Foreskin keratinocyte (primary cell): ENCODE measurements at places on chromosomes 7 and 10. TPM values are rescaled to one million over a fixed set of nuclear protein-coding genes. Genes with fewer than 3 reads are reported as not detected.

CYP2W1 gene
- total RNA-seq: not detected in 2 replicates

OGA gene
- total RNA-seq: 56.9 and 70.1 TPM in 2 replicates

C7orf57 gene
- 0.28 and 0.44 TPM in 2 replicates for total RNA-seq

DNA sequence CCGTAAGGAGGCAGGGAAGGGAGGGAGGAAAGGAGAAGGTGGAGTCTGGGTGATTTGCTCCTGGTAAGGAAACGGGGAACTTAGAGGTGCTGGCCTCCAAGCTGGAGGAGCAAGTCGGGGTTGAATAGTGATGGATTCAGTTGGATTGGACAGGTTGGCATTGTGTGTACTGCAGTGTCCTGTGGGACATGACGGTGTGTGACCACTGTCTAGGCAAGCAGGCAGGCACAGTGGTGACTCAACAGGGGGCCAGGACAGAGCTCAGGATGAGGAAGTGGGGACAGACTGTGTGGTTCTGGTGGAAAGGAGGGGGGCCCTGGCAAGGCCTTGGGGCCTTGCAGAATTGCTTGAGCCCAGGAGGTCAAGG, 48.8 kb downstream of the COL26A1 start:
- no peak for DNase-seq

DNA sequence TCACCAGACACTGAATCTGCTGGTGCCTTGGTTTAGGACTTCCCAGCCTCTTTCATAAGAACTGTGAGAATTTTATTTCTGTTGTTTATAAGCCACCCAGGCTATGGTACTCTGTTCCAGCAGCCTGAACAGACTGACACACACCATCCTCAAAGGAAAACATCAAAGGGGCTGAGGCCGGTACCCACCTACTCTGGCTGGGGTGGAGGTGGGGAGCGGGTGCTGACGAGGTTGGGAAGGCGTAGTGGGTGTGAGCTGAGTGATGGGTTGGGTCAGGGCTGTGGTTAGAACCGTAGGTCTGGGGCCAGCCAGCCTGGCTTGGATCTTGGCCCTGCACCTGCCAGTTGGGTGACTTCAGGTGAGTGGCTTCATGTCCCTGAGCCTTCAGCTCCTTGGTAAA, 136.3 kb downstream of the SH3PXD2A start:
- no peak for DNase-seq

GRCh38 chr7:132558815-132559214, 17.5 kb downstream of the PLXNA4 start:
- DNase-seq: no peak

DNA sequence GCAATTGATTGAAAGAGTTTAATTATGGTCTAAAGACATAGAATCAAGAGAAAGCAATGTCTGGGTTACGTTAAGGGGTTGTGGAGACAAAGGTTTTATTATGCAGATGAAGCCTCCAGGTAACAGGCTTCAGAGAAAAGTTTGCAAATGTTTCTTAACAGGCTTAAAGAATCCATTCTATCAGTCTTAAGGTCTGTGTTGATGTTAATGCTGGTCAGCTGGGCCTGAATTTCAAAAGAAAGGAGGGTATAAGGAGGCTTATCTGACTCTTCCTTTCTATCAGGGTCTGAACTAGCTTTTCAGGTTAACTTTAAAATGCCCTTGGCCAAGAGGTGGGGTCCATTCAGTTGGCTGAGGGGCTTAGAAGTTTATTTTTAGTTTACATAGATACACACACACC, 1004.5 kb upstream of the C7orf33 start:
- DNase-seq: no peak

GRCh38 chr7:151085691-151086620, at the start of gene AGAP3:
Gene AGAP3 (plus strand): TSS chr7:151086475. CDS start chr7:151086742, 267 bp downstream.
- DNase-seq: peak; percentile 41

- no peak for DNase-seq
Measured at GRCh38 chr10:86254081-86254480, 112.5 kb downstream of the GRID1 start.

GRCh38 chr7:34083440-34083839, 178.1 kb downstream of the BMPER start:
- peak; percentile 35 for DNase-seq

DNA sequence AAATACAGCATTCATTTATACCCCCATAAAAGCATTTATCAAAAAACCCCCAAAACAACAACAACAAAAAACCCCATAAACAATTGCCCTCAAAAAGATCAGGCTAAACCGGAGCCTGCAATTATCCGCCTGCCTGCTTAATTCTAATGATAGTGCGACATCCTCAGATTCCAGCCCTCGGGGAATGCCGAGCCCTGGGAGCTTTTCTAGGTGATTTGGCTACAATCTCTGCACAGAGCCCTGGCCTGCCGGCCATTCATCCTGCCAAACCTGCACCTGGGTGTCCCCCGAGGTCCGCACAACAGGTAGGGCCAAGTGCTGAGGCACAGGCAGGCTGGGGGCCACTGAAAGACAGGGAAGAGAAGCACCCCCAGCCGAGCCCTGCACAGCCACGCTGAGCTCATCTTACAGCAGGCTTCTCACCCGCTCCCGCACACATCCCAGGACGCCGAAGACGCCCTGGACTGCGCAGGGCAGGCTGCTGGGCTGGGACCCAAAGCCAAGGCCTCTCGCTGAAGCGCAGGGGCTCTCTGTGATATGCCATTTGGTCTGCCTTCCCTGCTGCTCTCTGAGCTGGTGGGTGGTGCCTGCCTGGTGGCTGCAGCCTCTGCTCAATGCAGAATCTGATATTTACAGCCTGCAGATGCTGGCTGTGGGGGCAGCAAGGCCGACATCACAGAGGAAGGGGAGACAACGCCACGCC, 57.5 kb downstream of the CAMK2B start:
- DNase-seq: no peak

DNA sequence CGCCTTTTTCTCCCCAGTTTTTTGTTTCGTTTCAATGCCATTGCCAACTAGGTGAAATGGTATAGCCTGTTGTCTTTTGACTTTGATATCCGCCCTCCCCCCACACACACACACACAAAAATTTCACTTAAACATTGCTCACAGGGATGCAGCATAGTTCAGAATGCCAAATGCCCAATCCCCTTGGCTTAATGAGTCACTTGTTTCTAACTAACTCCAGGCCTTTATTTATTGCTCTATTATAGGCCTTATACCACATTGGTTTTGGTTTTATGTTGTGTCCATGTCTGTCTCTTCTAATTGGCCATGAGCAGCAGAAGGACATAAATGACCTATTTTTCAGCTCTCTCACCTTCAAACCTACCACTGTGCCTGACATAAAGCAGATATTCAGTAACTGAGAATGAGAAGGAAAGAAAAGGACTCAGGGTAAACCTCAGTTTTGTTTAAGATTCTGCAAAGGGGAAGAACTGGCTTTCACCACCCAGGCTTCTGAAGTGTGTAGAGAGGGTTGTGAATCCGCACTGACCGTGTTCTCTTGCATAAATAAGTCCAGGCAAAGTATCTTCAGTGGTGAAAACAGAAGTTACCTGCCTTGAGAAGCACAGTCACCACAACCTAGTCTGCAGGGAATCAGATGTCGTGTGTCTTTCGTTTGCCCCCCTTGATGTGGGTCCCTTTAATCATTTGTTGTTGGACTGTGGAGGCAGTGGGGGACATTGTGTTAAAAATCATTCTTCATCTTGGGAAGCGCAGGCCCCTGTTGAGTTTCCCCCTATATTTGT, 139.8 kb downstream of the CELF2 start:
- DNase-seq: no peak

GRCh38 chr7:114901771-114902170, 20.1 kb upstream of the MDFIC start:
- peak; percentile 92 for DNase-seq
